ENCODE measurements at places on chromosomes 11 and 22.

DNA sequence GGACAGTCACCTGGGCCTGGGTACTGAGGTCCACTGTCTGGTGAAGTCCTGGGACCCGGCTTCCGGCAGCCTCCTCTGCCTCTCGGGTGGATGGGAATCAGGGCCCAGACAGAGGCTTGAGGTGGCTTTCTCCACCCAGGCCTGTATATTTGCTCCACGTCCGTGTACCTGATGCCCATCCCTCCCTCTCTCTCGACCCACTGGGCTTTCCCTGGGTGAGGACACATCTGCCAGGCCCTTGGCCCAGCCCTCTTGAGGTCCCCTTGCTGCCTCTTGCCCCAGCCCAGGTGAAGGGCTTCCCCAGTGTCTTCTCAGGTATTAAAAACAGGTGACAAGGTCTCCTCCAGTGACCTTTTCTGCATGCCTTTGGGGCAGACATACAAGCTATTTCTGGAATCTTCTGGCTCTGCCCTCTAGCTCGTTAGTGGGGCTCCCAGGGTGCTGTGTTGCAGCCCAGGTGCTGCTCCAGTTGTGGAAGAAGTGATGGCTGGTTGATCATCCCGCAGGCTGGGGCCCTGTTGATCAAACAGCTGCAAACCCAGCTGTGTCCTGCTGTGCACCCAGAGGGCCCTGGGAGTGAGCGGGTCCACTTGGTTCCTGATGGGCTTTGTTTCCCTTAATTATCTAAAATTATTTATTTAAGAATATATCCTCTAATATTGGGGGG is 25.5 kb upstream of the ACR start:
- DNase-seq, result no peak

GRCh38 chr22:38431266-38432010 is 23.6 kb downstream of the KCNJ4 start:
- DNase-seq, result no peak

DNA sequence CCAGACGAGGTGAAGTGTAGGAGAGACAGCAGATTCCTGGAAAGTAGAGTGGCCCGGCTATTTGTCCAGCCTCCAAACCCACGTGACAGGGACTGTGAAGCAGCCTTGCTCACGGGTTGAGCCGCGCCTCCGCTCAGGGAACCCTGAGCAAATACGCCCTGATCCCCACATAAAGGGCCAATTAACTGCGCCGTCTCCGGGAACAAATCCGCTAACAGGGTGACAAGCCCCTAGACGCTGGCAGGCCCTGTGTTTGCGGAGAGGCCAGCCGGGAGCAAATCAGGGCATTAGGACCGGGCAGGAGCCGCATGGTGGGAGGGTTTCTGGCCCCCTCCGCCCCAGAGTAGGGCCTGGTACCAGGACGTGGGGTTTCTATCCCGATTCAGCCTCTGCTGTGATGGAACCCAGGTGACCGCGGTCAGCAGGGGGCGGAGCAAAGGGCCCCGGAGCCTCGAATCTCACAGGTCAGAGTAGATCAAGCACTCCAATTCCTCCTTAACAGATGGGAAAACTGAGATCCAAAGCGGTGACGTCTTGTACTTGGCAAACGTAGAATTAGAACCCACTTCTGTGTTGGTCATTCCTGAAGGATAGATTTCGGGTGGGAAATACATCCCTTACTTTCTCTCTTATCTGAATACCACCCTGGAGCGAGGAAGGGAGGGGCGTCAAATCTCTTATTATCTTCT is 2.0 kb upstream of the ROBO3 start:
- no peak for DNase-seq

- no peak for DNase-seq
These were observed 83.4 kb downstream of the SWAP70 start for GRCh38 chr11:9747229-9747628.

GRCh38 chr11:34261820-34262219 is 96.0 kb downstream of the ABTB2 start:
- DNase-seq, result no peak

DNA sequence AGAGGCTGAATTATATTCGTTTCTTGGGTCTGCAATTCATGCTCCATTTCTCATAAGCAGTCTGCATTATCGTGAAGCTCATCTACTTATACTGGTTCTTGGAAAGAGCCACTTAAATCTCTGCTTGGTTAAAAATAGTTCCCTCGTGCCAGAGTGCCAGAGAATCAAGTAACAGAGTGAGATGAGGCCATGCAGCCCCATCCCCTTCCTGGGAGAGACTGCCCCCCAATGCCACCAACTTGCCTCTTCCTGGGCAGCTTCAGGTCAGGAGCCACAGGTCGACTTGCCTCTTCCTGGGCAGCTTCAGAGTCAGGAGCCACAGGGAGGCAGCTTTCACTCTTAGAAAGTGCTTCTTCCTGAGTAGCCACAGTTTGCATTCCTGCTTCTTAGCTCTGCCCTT is 223.9 kb upstream of the ZBED5 start:
- no peak for DNase-seq

DNA sequence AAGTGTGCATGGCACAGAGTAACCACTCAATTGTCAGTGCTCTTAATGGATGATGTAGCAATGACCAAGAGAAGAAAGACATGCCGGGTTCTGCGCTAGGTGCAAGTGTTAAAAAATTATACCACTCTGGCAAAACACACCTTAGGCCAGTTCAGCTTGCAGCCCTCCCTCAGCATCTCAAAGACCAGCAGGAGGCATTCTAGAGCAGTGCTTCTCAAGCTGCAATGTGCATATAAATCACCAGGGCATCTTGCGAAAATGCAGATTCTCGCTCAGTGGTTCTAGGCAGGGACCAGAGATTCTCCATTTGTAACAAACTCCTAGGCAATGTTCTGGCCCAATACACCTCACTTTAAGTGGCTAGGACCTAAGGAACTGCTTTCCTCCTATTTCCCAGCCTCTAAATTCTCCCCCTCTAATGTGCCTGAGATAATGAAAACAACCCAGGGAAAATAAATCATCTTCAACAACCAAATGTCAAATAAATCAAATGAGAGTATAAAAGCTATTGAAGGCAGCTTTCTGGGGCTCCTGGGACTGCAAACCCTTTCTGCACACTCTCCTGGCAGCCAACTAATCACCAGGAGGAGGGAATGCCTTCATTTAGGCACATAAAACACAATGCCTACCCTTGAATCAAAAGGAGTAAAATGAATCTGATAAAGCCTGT is 337.2 kb upstream of the API5 start:
- no peak for DNase-seq

Data from stimulated activated CD4-positive, alpha-beta T cell treated with anti-CD3 and anti-CD28 coated beads, Interleukin-12 subunit alpha, Interleukin-12 subunit beta, amount 100 ng/mL, for 4 hours (primary cell).